ENCODE measurements at places on chromosomes 11 and 22.

GRCh38 chr11:70538641-70539359 lies 140.5 kb downstream of the CTTN start:
- peak; percentile 55 for DNase-seq

GRCh38 chr11:18375941-18376340 lies 18.4 kb upstream of the LDHA start:
- DNase-seq, result no peak

DNA sequence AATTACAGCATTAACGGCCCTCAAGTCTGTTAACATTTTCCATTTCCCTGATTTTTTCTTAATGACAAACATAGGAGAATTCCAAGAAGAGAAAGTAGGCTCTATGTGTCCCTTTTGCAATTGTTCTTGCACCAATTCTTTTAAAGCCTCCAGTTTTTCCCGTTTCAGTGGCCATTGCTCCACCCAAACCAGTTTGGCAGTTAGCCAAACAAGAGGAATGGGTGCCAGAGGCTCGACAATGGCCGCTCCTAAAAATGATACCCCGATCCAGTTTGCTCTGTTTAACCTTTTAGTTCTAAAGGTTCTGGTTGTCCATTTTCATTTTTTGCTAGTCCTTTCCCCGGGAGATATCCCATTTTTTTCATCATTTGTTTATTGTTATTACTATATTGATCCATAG lies 6.7 kb upstream of the DNAJB13 start:
- DNase-seq, result no peak

- no peak for DNase-seq
Observed at GRCh38 chr22:39534092-39534506, 1.6 kb upstream of the RPS19BP1 start.

DNA sequence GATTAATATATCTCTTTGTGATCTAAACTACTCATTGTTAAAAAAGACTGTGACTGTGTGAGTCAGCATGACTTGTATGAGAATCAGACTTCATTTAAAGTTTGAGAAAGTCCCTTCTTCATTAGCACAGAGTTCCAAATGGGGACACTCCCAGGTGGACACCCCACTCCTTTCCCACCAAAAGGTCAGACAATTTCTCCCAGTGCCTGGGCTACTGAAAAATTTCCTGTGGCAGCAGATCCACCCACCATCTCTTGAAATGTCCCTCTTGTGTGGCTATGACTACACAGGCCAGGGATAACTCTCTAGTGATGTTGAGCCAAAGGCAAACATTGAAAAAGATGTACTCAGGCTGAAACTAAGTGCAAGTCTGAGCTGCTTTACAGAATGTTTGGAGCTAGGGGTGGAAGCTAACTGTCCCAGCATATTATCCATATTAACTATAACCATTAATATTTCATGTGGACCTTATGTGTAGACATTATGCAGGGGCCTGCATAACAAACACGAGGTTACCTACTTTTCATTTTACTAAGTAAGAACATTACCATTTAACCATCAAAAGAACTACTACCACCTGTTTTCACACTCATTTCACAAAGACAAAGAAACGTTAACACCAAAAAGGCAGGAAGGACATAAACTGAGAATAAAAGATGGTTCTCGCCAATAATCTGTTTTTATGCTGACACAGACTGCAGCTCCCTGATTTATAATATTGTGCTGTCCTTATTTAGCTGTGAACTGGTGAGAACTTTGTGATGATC lies 44.8 kb downstream of the MMP20 start:
- no peak for DNase-seq

DNA sequence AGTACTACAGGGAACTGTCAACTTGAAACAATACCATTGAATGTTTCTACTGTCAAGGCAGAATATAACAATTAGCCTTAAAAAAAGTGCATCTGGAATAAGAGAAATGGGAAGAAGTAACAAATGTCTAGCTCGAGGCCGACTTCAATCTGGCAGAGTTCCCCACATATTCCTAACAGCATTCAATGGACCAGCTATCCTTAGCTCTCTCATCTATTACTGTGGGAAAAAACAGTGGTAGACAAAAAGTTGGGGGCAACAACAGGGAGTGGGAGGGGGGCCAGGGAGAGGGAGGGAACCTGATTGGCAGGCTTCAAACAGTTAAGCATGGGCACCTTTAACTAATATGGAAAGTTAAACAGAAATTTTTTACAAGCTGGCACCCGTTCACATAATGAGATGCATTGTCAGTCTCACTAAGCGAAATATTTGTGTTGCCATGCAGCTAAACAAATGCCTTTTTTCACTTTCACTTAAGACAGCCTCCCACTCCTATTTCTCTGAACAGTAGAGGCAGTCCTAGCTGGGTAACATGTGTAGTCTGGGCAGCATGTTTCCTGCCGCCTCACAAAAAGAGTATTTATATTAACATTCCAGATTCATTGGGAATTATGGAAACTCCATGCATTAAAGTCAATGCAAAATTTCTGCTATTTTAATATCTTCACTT lies 62.2 kb upstream of the SOX6 start:
- no peak for DNase-seq

GRCh38 chr11:70122490-70123198 lies 44.5 kb downstream of the ANO1 start:
- DNase-seq, result no peak

- peak; percentile 74 for DNase-seq
Observed at GRCh38 chr22:20494978-20495860, at the start of gene KLHL22. Gene KLHL22, minus strand, starts transcription at chr22:20495795. Its CDS starts 6,584 bp downstream, at chr22:20489211.

DNA sequence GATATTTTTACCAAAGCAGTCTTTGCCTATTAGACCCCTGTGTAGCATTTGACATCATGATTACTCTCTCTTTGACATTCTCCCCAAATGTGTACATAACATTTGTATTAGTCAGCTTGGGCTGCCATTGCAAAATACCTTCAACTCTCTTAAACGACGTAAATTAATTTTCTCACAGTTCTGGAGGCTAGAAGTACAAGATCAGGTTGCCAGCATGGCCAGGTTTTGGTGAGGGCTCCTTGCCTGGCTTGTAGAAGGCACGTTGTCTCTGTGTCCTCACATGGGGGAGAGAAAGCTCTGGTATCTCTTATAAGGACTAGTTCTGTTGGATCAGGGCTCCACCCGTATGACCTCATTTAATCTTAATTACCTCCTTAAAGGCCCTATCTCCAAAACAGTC lies 12.3 kb upstream of the DLAT start:
- DNase-seq, result no peak

GRCh38 chr22:38346506-38346905 lies 29.3 kb upstream of the CSNK1E start:
- DNase-seq, result no peak

- DNase-seq, result no peak
Observed at GRCh38 chr22:36562261-36562835, 33.4 kb upstream of the EIF3D start.

GRCh38 chr11:3199537-3200295 lies 18.9 kb downstream of the MRGPRG start:
- DNase-seq, result no peak

GRCh38 chr22:48755059-48755949 lies 1072.4 kb downstream of the BRD1 start:
- DNase-seq, result no peak

DNA sequence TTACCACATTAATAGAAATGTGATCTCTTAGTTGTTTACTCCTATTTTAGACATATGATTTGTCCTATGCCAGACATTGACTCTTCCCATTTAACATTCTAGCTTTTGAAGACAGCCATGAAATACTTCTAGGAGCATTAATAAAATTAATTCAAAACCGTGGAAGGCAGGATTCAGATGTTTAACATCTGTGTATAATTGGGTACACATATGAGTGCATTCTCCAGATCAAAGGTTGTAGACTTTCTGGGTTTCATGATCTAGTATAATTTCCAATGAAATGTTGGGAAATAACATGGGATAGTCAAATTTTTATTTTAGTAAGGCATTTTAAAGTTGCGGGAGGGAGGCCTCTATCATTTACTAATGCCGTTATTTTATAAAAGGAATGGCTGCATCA lies 35.2 kb upstream of the CCDC89 start:
- no peak for DNase-seq

GRCh38 chr22:46696229-46696518 lies 41.9 kb downstream of the CERK start:
- DNase-seq, result no peak

- peak; percentile 88 for DNase-seq
Observed at GRCh38 chr22:43346521-43346929, 3.4 kb upstream of the SCUBE1 start.

GRCh38 chr11:102912482-102912830 lies 37.7 kb upstream of the MMP12 start:
- no peak for DNase-seq

- no peak for DNase-seq
Observed at GRCh38 chr11:119361941-119362725, 15.6 kb upstream of the MFRP start.

- no peak for DNase-seq
Observed at GRCh38 chr22:49936973-49937757, 18.7 kb downstream of the CRELD2 start.

DNA sequence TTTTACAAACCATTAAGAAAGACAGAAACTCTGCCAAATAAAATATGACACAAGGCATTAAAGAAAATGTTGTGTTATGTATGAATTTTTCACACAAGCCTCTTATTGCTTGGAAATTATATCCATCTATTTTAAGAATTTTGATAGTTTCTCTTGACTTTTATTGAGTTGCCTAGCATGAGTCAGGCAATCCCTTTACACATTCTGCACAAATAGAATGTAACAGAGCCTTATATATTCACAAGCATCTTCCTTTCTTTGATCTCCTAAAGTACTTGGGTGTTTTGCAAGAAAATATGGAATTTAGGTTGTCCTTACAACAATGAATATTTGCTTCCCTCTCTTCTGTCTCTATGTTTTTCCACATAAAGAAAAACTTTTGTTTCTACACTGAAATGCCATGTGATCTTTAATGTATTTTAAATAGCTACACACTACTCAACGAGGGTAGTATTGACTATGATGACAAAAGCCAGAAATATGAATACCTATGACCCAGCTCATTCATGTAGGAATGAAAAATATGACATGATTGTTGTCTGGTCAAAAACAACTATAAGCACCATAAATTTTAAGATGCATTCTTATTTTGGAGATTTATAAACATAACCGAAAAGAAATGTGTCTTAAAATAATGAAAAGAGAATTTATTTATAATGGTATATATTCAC lies 398.8 kb downstream of the GUCY1A2 start:
- DNase-seq, result no peak

DNA sequence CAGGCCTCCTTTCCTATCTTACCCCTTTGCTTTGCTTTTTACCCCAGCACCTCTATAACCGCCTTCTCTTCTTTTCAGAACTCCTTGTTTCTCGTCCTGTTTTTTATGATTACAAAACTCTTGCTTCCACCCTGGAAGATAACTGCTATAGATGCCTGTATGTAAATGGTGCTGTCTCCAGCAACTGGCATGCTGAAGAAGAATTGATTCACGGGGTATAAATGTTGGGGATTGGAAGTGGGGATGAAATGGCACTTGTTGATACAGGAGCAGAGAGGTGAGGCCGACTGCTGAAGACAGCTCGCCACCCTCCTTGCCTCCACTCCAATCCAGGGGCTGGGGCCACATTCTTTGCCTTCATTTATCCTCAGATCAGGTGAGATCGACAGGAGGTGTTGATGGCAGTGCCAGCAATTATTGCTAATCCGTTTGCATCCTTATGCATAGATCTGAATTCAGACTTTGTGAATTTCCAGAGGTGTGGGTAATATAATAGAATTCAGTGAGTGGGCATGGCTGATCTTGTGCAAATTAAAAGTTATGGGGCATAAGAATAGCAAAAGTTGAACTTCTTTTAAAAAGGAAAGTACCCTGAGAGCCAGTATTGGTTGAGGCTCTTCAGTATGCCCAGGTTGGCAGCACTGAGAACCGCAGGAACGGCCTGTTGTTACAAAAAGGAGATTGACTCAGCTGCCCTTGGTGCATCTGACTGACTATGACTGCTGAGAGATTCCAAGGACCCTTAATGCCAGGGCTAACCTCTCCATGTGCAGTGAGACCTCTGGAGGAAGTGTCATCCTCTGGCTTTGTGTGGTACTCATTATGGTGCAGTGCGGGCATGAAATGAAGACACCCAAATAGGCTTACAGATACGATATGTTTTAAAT lies 5.3 kb downstream of the NEAT1 start:
- no peak for DNase-seq

DNA sequence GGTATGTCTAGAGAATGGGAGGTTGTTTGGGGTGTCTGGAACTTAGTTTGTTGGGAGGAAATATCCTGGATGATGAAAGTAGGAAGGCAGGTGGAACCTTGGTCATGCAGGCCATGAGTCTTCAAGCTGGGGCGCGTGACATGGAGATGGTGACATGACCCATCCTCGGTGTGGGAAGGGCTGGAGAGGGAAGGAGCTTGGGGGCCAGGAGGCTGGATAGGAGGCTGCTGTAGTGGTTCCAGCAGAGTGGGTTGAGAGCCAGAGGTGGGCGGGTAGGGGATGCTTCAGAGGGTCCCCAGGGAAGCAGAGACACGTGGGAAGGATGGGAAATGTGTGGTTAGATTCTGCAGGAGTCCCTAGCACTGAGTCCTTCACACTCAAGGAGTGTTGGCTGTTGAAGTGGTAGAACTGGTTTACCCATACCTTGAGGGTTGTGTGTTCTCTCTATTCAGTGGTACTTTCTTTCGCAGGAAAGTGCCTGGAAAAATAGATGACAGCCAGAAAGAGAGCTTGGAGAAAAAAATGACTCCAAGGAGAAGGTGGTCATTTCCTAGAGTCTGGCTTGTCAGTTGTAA lies 56.8 kb downstream of the LDLRAD3 start:
- DNase-seq, result no peak

GRCh38 chr11:102279641-102280170 lies 37.6 kb upstream of the BIRC3 start:
- DNase-seq, result no peak

DNA sequence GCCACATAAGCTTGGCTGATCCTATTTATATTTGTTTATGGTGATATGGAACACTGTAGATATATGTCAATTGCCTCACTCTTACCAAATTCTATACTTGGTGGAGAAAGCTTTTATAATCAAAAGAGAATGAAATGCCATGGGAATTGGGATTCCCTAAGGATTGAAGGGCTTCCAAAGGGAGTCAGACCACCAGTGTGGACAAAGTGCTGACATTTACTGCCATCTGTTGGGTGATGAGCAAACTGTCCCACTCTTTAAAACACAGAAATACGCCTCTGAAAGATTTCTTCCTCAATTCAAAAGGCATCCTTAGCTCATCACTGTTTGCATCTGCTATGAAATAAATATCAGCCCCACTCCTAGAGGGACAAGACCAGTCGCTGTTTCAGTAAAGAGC lies 7.1 kb downstream of the SLC1A2 start:
- DNase-seq, result no peak

- DNase-seq, result no peak
Observed at GRCh38 chr11:13949876-13950275, 12.6 kb upstream of the SPON1 start.

DNA sequence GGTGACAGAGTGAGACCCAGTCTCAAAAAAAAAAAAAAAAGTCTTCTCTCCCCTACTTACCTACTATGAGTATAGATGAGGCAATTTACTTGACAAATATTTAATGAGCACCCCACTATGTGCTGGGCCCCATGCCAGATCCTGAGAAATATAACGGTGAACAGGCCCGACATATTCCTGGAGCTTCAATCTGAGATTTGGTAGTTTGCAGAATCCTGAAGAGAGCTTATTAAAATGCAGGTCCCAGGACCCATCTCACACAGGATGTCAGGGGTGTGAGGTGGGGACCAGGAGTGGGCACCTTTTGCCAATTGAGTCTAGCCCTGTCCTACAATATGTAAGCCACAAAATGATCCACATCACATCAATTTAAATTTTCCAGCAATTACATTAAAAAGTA lies 44.0 kb downstream of the KCNJ4 start:
- no peak for DNase-seq
